ENCODE measurements at places on chromosomes 5 and 9. TPM values are rescaled to one million over a fixed set of nuclear protein-coding genes. Genes with fewer than 3 reads are reported as not detected.

- no peak for DNase-seq
Observed at GRCh38 chr5:72586788-72587530, 79.7 kb upstream of the ZNF366 start.

DNA sequence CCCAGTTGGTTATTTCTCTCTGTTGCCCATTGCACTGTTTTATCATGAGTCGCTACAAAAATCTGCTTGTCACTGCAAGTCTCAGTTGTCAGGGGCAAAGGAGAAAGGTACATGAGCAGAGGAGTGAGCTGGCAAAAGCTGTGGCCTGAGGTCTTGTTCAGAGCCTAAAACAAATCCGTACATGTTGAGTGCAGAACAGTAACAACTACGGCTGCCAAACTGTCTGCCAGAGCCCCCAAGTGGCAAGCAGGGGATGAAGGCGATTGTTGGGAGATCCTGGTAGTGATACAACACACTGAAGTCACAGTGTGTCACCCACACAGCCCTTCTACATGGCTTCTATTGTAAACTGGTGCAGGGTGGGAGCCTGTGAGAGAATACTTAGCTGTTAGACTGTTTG, 50.9 kb downstream of the BRINP1 start:
- DNase-seq = no peak

ZDHHC11 gene
- 34.9 TPM for total RNA-seq

DNA sequence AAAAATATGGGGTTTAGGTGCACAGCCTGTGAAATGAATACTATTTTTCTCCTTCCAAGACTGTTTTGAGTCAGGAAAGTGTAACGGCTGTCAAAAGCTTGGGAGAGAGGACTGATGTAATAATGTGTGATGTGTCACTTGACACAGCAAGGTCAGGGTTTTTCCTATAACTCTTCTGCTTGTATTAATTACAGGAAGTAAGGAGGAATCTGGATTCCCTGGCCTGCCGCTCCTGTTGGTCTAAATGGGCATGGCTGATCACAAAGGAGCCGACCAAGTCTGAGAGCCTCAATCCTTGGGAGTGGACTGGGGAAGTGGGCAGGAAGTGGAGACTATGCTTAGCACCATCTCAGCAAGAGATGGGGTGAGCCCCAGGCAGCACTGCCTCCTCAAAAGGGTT, 16.7 kb upstream of the SLC28A3 start:
- DNase-seq = no peak

SPEF2 gene
- 5.8 TPM for total RNA-seq
